ENCODE measurements at places on chromosomes 2 and 18.

DNA sequence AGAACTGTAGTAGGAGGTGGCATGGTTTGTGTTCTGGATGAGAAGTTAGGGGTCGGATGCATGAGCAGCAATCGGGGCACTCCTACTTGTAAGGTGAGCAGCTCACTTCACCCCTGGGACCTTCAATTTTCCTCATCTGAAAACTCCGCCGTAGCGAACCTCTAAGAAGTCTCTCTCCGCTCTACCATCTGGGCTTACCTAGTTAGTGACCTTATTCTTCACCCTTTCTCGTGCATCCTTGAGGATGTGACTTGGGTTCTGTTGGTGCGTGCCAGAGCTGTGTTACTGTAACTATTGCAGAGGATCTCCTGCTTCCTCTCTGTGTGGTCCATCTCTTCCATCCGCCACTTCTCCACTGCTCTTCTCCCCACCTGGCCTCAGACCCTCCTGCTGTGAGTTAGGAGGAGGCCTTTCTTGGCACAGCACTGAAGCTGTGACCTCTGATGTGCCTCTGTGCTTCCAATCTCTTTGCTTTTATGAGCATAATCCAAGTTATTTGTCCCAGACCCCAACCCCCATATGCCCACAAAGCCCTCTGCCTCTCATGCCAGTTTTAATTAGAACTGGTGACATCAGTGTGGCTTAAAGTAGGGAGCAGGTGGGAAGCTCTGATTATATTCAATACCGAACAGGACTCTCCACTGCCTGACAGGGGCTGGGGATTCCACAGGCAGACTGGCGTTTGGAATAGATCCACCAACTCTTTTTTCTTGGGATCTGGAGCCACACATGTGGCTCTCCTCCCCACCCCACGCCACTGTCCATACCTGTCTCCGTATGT is 178.4 kb downstream of the BCL2 start:
- DNase-seq = no peak

DNA sequence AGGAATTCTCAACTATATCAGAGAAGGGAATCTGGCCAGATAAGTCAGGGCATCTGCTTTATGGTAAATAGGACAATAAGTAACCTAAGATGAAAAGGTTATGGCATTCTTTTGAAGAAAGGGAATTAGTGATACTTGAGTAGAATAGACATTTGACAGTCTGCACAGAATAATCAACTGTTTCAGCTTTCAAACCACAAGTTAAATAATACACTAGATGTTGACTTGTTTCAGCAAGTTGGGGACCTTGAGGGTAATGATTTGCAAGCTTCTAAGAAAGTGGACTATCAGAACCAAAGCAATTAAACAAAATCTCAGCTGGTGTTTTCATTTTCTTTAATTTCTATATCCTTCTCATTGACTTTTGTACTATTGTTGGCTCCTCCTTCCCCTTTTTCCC is 54.5 kb downstream of the SLC39A10 start:
- DNase-seq = no peak

GRCh38 chr2:9693196-9693491 is 62.3 kb upstream of the YWHAQ start:
- no peak for DNase-seq

DNA sequence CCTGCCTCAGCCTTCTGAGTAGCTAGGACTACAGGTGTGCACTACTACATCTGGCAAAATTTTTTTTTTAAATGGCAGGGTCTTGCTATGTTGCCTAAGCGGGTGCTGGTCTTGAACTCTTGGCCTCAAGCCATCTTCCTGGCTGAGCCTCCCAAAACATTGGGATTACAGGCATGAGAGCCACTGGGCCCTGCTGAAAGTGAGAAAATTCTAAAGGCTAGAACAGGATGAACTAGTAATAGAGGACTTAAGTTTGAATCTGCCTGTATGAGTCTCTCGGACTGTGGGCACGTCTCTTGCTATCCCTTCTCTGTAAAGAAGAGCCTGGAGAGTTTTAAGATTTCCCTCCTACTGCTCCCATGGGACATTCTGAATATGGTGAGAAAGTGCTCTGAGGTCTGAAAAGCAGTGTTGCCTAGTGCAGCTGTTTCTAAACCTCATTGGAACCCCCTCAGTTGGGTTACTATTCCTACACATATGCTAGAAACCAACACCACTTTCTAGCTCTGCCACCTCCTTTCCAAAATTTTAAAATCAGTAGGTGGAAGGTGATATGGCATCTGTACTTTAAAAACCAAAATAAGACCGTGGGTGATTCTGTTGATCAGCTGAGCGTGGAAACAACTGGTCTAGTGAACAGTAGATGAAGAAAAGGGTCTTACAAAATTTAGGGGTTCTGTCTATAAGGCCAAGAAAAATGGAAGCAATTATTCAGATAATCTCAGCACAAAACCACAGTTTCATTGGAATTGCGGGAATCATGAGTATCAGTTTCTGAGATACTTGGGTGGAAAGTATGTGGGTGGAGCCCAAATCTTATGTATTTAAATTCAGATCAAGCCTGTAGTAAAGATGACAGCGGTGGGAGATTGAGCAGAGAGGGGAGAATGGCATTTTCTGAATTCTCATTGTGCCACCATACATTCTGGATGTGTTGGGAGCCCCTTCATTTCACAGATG is 259.8 kb upstream of the CXCR4 start:
- no peak for DNase-seq

- DNase-seq = no peak
Measured at GRCh38 chr18:50822756-50823155, 2.9 kb upstream of the MRO start.

DNA sequence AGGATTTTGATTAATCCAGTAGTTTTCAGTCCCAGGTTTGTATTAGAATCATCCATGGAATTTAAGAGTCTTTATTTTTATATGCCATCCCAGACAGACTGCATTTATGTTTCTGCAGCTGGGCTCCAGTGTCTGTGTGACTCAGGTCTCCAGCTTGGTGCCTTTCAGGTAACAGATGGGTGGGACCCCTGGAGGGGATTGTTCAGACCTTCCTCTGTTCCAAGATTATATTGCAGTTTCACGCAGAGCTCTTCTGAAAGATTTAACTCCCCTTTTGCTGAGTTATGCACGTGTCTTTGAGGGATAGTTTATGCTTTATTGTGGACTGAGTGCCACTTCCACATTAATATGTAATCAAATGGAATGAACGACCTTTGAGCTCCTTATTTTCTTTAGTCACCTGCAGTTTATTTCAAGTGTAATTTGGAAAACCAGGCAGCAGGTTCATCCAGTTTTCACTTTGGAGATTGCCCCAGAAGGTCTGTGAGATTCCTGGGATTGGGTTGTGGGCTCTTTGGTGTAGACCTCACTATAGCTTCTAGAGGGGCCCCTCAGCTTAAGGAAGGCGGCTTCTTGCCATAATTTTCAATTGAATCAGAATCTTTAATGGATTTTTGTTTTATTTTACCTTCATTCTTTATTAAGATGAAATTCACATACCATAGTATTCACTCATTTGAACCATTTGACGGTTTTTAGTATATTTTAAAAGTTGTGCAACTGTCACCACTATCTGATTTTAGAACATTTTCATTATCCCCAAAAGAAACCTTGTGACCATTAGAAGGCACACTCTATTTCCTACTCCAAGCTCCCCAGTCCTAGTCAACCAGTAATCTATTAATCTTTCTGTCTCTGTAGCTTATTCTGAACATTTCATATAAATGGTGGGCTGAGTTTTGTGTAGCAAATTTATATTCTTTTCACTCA is 135.0 kb downstream of the WDSUB1 start:
- DNase-seq = no peak

GRCh38 chr18:62242955-62243354 is 55.9 kb downstream of the RELCH start:
- DNase-seq = no peak

- no peak for DNase-seq
Measured at GRCh38 chr2:14199040-14199439, 433.5 kb upstream of the LRATD1 start.

DNA sequence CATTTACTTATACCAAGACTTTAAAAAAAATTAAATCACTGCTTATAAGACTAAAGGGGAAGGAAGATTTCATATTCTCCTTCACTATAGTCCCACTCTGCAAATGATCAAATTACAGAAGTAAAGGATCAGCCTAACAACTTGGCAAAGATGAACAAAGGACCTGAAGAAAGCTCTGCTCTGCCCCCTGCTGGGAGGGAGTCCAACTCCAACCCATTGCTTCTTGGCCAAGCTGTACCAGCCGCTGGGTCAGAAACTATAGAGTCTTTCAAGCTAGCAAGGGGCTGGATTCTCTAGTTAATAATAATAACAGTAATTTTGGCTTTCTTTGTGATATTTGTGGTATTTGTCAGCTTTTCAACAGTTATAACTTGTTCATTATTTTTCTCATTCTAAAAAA is 927.0 kb upstream of the CRIM1 start:
- DNase-seq = no peak

GRCh38 chr2:154133823-154134222 is 262.1 kb downstream of the GALNT13 start:
- no peak for DNase-seq

- DNase-seq = no peak
Measured at GRCh38 chr2:173030561-173031490, 44.8 kb upstream of the MAP3K20 start.

DNA sequence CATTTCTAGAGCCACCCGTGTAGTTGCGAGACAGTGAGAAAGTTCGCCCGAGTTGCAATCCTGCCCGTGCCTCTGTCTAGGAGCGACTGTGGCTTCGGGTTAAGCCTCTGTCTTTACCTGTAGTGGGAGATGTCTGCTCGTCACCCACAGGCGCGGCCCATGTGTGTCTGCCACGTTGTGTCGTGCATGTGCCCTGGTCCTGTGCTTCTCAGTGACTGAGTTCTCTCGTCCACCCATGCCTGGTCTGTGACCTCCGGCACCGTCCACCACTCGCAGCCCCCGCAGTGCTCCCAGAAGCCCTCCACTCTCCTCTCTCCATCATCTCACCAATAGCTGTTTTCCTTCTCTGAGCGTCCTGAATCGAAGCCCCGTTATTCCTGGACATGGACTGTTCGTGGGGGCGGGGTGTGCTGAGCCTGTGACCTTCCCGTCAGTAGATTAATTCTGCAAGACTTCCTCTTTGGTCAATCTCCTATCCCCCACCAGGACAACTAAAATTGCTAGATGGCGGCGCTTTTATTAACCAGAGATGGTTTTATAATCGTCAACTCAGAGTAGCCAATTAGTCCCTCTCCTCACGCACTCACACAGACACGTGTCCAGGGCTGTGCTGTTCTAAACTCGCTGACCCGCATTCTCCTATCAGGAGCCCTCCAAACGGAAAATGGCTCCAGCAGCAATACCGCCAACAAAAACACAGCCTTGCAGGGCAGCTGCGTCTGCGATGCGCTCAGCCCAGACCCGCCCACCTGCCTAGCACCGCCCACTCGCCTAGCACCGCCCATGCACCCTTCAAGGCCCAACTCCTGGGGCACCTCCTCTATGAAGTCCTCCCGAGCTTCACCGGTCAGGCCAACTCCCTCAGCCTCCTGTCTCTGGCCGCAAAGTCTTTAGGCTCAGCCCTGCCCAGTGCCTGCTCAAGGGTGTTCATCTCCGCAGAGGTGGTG is 119.4 kb downstream of the TWIST2 start:
- no peak for DNase-seq

- DNase-seq = no peak
Measured at GRCh38 chr2:174919947-174920595, 85.1 kb downstream of the CHN1 start.

- DNase-seq = no peak
Measured at GRCh38 chr2:37670378-37671008, 949 bp downstream of the CDC42EP3 start.

DNA sequence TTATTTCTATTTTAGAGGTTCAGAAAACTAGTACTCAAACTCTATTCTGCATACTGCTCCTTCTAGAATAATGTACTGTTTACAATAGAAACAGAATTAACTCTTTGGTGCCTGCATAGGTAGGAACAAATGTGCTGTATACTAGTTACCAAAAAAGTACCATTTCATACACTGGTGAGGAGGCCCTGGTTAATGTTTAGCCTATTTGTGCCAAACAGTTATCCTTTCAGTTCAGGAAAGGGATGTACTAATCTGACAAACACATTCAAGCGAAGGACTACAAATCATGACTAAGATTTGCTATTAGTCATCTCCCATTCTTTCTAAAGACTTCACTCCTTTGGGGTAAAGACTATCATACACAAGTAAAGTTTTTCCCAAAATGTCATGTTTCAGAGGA is 47.4 kb downstream of the EXOC6B start:
- no peak for DNase-seq
